ENCODE measurements at places on chromosomes 4 and X.

DNA sequence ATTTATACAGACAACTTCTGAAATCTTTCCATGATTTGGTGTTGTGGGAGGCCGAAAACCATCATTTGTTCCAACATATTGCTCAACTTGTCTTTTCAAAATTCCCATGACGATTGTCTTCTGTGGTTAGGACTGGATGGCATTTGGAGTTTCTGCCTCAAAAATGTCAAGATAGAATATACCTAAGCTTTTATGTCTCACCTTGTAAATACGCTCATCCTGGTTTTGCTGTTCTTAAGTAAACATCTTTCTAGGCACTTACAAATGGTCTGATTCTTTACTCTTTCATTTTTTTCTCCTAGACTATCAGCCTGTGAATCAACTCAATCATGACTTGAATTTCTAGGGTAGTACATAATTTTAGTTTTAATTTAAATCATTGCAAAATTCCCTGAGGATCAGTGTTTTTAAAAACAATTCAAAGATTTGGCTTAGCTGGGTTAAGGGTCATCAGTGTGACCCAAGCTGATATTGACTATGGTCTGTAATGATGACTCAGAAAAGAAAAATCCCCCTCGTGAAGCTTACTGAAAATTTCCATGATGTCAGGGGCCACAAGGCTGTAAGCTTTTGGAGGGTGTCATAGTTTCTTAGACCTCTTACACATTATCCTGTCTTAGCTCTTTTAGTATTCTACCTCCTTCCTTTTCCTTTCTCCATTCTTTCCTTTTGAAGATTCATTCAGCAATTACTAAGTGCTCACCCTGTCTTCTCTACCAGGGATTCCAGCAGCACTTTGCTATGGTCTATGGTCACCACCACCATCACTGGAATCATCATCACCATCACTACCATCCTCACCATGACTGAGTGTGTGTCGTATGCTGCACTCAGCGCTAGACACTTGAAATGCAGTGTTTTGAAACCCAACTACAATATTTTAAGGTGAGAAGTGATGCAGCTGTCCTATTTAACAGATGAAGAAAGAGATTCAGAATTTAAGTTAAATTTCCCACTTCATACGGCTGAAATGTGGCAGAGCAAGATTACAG is 124.4 kb downstream of the CPE start:
- no peak for DNase-seq

DNA sequence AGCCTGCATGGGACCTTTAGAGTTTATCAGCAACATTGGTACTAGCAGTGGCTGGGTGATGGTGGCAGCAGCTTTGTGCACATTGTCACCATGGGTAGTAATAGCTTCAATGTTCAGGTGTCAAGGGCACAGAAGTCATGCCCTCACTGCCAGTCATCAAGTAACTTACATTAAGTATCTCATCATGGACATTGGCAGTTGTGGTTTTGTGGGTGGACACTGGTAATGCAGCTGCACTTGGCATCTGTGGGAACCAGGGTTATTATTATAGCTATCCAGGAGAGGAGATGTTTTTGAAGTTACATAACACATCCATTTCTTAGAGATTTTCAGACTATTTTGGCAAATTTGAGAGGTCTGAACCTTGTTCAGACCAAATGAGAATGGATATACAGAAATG is 243.2 kb upstream of the NOCT start:
- DNase-seq = no peak

DNA sequence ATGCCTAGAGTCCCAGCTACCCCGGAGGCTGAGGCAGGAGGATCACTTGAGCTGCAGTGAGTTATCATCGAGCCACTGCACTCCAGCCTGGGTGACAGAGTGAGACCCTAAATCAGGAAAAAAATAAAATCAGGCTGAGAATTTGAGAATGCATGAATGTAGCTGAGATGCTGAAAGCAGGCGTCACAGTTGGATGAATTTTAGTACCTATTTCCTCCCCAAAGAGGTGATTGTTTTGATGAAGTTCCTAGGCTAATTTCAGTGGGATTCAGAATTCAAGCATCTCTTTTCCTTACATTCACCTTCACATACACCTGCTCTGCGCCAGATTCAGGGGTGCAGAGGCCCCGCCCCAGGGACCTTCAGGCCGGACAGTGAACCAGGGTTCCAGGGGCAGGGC is 3.2 kb downstream of the CFAP99 start:
- DNase-seq = no peak

GRCh38 chr4:61149278-61149677 is 50.8 kb upstream of the ADGRL3 start:
- DNase-seq = no peak

DNA sequence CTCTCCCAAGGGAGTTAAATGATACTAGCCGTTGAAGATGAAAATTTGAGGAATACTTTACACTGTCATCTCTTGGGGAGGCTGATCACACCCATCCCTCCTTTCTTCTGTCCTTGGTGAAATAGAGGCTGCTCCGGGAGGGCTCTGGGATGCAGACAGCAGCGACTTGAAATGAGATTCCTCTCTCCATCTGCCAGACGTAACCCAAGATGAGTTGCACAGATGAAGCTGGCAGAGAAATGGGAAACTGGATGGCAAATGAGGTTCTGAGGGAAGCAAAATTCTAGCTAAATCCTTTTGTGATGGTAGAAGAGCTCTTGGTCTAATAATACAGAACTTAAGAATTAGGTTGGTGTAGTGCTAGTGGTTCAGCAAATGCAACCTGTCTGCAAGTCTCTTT is 201.4 kb downstream of the AASDH start:
- no peak for DNase-seq

- DNase-seq = peak; percentile 35
These were observed 522 bp downstream of the FNIP2 start for GRCh38 chr4:158769175-158769921.

- DNase-seq = no peak
These were observed 2.8 kb downstream of the EGF start for GRCh38 chr4:109915385-109916026.

- no peak for DNase-seq
These were observed 50.0 kb downstream of the WFS1 start for GRCh38 chr4:6319530-6320150.

DNA sequence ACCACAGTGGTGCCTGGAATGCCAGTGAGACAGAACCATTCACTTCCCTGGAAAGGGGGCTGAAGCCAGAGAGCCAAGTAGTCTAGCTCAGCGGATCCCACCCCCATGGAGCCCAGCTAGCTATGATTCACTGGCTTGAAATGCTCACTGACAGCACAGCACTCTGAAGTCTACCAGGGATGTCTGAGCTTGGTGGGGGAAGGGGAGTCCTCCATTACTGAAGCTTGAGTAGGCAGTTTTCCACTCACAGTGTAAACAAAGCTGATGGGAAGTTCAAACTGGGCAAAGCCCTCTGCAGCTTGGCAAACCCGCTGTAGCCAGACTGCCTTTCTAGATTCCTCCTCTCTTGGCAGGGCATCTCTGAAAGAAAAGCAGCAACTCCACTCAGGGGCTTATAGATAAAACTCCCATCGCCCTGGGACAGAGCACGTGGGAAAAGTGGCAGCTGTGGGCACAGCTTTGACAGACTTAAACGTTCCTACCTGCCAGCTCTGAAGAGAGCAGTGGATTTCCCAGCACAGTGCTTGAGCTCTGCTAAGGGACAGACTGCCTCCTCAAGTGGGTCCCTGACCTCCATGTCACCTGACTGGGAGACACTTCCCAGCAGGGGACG is 32.0 kb downstream of the NAP1L2 start:
- no peak for DNase-seq

GRCh38 chrX:70635227-70635626 is 190.6 kb downstream of the DLG3 start:
- no peak for DNase-seq

DNA sequence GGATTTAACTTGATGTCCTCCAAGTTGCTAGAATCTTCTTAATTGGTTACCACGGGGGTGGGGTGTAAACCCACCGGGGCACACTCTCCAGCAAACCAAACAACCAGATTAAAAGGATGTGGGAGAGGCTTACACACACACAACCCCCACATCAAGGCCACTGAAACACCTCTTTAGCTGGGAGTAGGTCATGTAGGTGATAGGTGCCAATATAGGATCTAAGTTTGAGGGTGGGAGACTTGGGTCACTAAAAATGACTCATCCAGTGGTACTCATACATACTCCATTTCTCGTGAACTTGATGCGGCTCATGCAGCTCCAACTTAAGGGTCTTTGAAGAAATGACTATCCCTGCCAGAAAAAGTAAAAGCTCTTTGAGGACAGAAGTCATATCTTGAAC is 20.5 kb upstream of the CD40LG start:
- no peak for DNase-seq

DNA sequence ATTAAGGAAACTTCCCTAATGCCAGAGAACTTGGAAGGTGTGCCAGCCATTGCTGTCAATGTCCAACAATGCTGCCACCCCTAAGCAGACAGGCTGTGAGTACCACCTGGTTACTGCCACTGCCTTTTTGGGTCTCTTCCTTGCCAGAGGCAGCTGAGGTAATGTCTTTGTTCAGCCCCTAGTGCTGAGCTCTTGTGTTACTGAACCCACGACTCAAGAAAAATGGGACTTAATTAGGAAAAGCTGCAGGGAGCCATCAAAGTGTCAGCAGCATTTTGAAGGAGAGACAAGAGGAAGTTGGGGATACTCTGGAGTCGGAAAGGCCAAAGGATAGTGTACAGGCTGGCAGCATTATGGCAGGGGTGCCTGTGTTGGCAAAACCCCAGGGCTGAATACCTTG is 283.7 kb downstream of the AFF2 start:
- DNase-seq = no peak

DNA sequence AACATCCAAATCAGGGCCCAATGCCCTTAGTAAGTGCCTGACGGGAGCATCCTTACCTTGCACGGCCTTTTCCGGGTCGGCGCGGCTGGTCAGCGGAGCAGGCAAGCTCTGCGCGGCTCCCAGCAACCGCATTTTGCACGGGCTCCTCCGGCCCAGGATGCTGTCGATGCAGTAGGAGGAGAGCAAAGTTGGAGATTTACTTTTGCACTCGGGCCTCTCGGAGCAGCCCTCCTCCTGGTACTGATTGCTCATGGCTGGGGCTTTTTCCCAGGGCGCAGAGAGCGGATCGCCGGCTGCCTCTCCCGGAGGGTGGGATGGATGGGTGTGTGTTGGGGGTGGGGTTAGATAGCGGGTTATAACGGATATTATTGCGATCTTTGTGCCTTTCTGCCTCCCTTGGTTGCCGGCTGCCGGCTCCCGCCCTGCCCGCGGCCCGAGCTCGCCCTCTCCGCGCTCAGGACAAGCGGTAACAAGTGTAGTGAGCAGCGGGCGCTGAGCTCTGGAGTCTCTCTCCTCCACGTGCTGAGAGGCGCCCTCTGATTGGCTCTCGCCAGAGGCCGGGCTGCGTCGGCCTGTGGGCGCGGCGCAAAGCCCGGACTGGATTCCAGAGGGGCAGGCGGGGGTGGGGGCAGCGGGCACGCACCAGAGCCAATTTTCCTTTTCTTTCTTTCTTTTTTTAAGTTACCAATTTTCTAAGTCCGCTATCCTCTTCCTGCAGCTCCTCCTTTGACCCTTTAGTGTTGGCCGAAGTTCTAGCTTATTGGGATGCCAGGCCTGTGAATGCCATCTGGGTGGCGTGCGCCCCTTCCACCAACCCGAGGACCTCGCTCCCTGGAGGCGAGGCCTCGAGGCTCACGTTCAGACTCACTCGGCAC is at the start of gene ARX:
Gene ARX (minus strand): TSS at position 480 of the 875 bp plus-strand sequence. CDS start 228 bp downstream, at position 252.
- DNase-seq = peak; percentile 72

GRCh38 chrX:144637731-144638130 is 609.6 kb upstream of the SPANXN1 start:
- peak; percentile 2 for DNase-seq

DNA sequence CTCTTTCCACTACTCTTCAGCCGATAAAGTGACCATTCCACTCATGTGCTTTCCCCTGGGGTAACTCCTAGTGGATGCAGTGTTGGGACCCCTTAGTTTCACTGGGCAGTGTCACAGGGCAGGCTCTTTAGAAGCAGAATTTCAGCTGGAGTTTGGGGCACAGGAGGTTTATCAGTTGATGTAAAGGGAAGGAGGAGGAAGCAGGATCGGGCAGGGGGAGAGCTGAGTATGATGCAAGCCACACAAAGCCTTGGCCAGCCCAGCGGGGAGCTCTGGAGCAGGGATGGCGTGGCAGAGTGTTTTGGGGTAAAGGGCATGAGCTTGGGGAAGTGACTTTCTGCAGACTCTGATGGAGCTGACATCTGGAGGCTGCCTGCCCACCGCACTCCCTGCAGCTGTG is 19.3 kb downstream of the WDR13 start:
- no peak for DNase-seq

DNA sequence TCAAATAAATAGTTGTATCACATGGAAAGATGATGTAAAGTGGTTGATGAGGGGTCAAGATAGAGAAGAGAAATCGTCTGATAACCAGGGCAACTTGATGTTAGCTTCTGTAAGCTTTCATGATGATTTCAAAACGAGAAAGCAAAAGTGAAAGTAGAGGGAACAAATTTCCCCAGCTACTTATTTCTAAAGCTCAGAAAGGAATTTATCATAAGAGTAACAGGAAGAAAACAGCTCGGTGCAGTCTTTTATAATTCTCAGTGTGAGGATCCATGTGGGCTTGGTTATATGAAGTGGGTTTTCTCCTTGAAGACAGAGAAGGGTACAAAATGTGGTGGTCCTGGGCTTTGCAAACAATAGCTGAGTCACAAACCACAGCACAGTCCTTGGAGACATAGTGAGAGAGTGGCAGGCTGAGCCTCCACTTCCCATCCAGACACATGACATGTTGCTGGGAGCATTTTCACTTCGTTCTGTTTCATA is 32.1 kb upstream of the GLRA2 start:
- DNase-seq = peak; percentile 22

DNA sequence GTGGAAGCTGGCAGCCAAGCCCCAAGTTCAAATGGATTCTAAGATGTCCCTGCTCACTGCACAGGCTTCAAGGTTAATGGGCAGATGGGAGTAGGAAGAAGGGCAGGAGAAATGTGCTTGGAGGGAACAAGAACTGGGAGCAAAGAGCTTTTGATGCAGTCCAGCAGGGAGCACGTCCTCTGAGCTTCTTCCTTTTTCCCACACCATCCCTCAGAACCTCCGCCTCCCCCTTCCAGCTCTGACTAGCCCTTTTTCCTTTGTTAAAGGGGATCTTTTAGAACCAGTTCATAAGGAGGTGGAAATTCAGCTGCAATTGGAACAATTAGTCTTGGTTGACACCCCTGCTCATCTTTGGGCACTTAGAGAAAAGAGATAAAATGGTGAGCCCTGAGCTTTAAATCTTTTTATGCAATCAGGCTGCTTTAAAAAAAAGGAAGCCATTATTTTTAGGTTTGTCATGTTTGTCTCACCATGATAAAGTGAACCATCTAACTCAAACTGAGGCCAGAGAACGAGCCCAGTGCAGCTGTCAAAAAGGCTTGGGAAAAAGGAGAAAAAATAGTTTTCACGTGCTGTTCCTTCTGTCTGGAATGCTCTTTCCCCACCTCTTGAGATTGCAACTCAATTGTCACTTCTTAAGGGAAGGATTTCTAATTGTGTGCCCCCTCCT is 135.8 kb upstream of the IL1RAPL2 start:
- DNase-seq = no peak

All from ACHN (cell line).